Eye (tissue), 1 donor: ENCODE measurements at places on chromosomes 5 and 9.
A peak's percentile ranks its signal among the peaks of the same experiment; 100 is the strongest.

- peak; percentile 73 for DNase-seq
These were observed 149.9 kb upstream of the ANKH start for GRCh38 chr5:15021266-15022046.

GRCh38 chr9:18190671-18191374, 283.1 kb upstream of the ADAMTSL1 start:
- DNase-seq: no peak

GRCh38 chr9:133641396-133641655, 5.2 kb downstream of the DBH start:
- DNase-seq: no peak

- peak; percentile 29 for DNase-seq
These were observed 606.3 kb downstream of the TLE1 start for GRCh38 chr9:81083067-81083466.

DNA sequence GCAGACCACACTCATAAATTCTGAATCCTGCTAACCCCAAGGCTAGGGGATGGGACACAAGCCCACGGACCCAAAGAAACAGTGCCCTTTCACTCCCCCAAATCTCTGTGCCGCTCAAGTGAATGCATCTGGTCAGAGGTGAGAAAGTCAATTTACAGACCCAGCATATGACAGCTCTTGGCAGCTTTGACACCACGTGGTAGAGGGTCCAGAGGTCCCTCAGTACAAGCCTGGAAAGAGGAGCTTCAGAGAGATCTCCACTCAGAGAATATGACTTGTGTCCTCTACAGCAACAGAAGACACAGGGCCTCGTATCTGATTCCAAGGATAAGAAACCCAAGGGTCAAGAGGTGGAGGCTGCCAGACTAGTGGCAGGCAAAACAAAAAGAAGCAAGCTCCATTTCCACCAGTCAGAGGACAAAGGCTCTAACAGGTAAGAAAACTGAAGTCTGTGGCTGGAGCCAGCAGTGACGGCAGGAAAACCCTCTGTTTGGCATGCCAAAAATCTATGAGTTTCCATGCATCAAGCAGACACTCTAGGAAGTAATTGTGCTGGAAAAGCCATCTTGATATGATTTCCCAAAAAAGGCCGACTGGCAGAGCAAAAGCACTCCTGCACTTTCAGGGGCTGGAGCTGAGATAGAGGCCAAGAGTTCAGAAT, 138.7 kb downstream of the UGCG start:
- DNase-seq: no peak

- no peak for DNase-seq
These were observed 15.6 kb upstream of the SPATA24 start for GRCh38 chr5:139419226-139420192.

- DNase-seq: peak; percentile 97
These were observed 6.4 kb downstream of the SLC34A1 start for GRCh38 chr5:177390363-177391300.

GRCh38 chr9:5529683-5530221, 19.4 kb downstream of the PDCD1LG2 start:
- DNase-seq: no peak

GRCh38 chr9:118529210-118529609, 825.0 kb downstream of the TLR4 start:
- no peak for DNase-seq

- DNase-seq: no peak
These were observed 780.0 kb downstream of the SEMA5A start for GRCh38 chr5:8765886-8766285.

DNA sequence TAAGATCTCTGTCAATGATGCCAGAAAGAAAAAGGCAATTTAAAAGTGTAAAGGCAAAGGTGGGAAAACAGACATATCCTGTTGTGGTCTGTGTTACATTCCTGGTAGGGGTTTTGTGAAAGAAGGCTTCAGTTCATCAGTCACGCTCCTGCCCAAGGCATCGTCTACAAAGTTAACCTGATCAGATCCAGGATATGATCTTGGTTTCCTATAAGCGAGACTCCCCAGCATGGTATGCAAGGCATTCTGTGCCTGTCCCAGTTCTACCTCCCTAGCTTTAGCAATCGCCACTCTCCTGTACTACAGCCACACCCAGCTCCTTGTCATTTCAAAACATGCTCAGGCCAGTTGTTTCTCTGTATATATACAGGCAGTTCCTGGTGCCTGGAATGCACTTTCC, 58.0 kb upstream of the PTPN3 start:
- DNase-seq: no peak

DNA sequence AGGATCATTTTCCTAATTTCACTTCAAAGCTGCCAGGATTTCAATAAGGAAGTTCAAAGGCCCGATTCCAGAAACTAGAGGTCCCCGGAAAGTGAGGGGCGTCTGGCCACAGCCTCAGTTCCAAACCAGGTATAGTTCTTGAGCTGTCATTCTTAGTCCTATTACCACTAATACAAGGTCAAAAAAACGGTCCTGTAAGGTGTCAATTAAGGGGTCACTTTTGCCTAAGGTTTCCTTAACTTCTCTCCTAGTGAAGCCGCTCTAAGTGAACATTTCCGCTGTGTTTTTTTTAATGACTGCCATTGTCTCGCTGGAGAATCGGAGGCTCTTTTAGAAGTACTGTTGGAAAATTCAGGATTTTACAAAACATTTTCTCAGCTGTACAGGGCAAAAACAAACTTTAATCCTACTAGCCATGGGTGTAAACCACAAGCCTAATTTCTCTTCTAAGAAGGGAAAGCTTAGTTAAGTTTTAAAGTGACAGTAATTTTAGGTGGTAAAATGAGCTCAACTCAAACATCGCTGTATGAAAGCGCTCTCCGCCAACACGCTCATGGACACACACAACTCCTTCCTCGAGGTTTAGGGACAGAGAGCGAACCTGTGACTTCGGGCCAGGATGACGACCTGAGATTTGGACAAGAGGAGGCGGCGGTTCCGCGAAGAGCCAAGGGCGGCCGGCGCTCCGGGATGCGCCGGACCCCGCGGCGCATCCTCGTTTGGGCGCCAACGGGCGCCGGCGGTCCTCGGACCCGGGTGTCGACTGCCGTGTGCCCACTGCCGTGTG, 76.7 kb upstream of the IFNE start:
- peak; percentile 72 for DNase-seq

GRCh38 chr5:159878988-159879471, 37.3 kb upstream of the ADRA1B start:
- peak; percentile 86 for DNase-seq

- no peak for DNase-seq
These were observed 109.7 kb upstream of the RETREG1 start for GRCh38 chr5:16726538-16726946.

DNA sequence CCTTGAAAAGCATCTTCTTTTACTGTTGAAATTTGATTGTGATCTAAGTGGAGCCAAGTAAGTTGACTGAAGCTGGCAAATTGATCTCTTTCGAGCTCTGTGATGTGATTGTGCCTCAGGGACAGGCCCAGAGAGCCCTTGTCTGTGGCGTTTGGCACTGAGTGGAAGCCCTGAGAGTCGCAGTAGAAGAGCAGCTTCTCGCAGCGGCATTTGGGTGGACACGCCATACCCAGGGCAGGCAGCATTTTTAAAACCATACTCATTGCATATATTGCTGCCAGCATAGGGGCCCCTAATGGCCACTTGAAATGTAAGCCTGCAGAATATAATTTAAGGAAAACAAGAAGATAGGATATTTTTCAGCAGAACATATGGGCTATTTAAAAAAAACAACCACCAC, 894 bp downstream of the LRRTM2 start:
- peak; percentile 65 for DNase-seq

DNA sequence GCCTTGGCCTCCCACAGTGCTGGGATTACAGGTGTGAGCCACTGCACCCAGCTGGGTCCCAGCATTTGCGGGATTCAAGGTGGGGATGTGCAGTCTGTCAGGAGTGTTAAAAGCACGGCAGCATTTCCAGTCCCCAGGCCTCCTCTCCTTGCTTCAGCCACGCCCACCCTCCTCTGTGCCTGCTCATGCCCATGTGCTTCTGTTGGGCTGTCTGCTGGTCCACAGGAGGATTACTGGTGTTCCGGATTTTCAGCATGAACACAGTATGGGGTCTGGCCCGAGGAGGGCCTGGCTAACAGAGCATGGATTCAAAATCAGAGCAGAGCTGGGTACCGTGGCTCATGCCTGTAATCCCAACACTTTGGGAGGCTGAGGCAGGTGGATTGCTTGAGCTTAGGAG, 5.5 kb downstream of the ARRDC1 start:
- no peak for DNase-seq

- peak; percentile 95 for DNase-seq
These were observed 335.3 kb downstream of the DIRAS2 start for GRCh38 chr9:90307167-90307833.

- DNase-seq: no peak
These were observed 15.3 kb upstream of the SPATA31E1 start for GRCh38 chr9:87867391-87867790.

DNA sequence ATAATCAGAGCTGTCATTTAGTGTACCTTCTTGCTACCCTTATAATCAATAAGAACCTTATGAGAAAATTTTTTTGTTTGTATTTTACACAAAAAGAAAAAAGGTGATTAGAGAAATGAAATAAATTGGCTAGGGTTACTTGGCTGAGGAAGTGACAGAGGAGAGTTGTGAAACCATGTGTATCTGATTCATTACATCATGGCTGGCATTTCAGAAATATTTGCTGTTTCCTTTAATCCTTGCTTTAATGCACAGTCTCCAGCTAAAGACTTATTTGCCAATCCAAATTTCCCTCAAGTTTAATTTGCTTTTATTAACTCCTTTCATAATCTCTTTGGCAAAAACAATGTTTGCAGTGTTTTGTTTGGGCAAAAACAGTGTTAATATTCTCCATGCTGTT, 543.1 kb downstream of the KIF4B start:
- DNase-seq: no peak

DNA sequence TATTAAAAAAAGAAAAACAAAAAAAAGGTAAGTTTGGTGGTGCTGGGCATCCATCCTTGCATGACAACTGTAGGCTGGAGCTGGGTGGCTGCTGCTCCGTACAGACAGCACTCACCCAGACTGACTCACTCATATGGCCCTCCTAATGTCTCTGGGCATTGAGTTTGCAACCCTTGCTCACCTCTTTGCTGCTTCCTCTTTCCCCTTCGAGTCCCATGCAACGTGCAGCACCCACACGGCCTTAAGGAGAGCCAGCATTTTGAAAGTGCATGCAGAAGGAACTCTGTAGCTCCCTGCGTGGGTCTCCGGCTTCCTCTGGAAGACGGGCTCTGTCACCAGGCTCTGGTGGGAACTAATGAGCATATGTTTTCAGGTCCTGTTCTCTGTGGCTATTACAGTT, 60.5 kb upstream of the ENTREP1 start:
- no peak for DNase-seq

- no peak for DNase-seq
These were observed 205.5 kb downstream of the ARRDC3 start for GRCh38 chr5:91177639-91178038.

DNA sequence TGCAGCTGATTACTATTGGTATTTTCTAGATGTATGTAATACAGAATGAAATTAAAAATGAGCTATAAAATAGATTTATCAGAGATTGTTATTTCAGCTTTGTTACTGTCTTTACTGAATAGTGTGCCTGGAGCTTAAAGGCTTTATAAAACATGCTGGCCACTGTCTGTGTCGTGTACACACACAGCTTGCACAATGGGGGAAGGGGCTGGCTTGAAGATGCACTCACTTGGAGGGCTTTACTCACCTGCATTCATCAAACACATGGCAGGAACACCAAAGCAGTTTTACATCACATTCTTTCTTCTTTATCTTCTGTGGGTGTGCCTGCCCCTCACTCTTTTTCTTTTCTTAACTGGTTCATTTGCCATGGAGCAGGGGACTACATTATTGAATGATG, 60.9 kb downstream of the TLE4 start:
- no peak for DNase-seq

- DNase-seq: no peak
These were observed 142.5 kb upstream of the SLC24A2 start for GRCh38 chr9:19931098-19931890.

DNA sequence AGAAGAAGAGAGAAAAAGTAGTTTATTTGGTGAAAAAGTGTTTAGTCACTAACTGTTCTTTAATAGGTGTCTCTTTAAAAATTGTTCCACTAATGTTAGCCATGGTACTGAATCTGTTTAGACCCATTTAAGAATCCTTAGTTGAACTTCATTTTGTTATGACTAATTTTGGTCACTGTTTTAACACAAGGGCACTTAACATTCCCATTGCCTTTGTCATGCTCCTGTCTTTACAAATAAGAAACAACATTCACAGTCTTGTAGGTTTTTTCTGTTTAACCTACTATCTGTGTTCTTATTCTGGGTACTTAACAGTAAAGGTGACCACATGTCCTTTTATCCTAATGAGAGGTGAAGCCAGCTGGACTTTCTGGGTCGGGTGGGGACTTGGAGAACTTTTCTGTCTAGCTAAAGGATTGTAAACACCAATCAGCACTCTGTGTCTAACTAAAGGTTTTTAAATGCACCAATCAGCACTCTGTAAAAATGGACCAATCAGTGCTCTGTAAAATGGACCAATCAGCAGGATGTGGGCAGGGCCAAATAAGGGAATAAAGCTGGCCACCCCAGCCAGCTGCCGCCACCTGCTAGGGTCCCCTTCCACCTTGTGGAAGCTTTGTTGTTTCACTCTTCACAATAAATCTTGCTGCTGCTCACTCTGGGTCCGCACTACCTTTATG, 116.7 kb downstream of the WDR70 start:
- no peak for DNase-seq

DNA sequence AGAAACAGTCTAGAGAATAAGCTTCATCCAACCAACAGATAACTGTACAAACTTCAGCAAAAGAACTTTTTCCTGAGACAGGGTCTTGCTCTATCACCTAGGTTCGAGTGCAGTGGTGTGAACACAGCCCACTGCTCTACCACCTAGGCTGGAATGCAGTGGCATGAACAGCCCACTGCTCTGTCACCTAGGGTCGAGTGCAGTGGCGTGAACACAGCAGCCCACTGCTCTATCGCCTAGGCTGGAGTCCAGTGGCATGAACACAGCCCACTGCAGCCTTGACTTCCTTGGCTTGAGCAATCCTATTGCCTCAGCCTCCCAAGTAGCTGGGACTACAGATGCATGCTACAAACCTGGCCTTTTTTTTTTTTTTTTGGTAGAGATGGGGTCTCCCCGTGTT, 43.4 kb downstream of the ERMP1 start:
- no peak for DNase-seq

GRCh38 chr5:64834037-64834436, 65.3 kb downstream of the CWC27 start:
- no peak for DNase-seq

DNA sequence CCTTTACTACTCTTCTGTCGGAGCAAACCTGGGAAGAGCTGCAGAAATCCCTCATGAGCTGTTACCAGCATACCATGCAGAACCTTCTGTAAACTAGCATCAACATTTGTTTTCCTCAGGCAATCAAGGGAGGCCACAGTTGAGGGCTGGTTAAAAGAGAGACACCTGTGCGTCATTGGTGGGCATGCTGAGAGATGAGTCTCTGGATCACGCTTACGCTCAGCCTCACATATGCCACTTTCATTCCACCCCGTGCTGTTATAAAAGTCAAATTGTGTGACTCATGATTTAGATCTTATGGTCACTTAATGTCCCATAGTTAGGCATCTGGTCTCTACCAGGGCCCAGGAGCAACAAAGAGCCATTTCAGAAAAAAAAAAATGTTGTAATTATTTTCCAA, 18.1 kb upstream of the ICE1 start:
- DNase-seq: no peak
